Heart right ventricle (tissue), 16 donors: ENCODE measurements at places on chromosomes 4 and X.

DNA sequence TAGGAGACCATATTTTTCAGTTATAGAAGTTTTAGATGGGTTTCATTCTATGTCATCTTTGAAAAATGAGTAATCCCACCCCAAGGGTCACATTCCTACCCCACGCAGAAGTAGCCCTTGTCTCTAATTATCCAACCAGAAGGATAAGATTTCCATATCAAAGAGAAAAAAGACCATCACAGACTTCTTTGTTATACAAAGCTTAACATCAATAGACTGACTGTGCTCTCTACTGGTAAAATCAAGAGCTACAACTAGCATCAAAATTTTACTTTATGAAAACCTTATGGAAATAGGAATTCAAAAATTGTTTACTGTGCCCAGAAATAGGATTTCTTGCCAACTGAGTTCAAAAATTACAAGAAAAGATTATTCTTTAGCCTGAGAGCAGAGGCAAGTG, 24.9 kb downstream of the TNMD start:
- no peaks in the 10 kb centered on the region for H3K36me3 ChIP-seq
- no peaks in the 10 kb centered on the region for H3K27me3 ChIP-seq
- no peak overlapping the region for H3K4me3 ChIP-seq
- no peaks in the 10 kb centered on the region for H3K4me1 ChIP-seq

GRCh38 chrX:45697591-45697990, 496.9 kb upstream of the DIPK2B start:
- peaks cover 41% of the 10 kb centered on the region for H3K27me3 ChIP-seq
- no peak for DNase-seq
- no peak overlapping the region for H3K27ac ChIP-seq
- H3K4me1 ChIP-seq = no peaks in the 10 kb centered on the region

DNA sequence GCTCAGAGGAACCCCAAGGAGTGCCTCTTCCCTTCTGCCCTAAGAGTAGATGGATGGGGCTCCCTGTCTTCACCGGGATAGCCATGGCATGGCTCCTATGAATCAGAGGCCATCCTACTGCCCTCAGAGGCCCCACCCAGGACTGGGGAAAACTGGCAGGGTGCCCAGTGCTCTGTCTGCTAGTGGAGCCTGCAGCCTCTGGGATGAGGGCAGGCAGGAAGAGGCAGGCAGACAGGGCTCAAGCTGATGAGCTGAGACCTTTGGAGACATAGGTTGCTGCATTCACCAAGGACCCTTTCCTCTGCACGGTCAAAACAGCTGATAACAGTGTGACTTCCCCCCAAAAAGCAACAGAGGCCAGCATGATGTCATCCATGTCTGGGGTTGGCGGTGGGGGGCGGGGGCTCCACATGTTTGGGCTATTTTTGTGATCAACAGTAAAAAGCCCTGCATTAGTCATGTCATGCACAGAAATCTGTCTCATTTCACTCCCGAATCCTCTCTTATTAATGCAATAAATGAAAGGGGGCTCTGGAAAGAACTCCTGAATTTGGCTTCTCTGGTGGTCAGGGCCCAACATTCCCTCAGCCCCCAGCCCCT, 207.6 kb upstream of the MAMLD1 start:
- H3K4me1 ChIP-seq = no peaks in the 10 kb centered on the region
- H3K4me3 ChIP-seq = no peak overlapping the region
- peak; percentile 24 for DNase-seq

GRCh38 chrX:95903490-95903889, 781.2 kb upstream of the DIAPH2 start:
- H3K27ac ChIP-seq = no peak overlapping the region
- H3K4me1 ChIP-seq = no peaks in the 10 kb centered on the region
- H3K4me3 ChIP-seq = no peak overlapping the region
- no peaks in the 10 kb centered on the region for H3K36me3 ChIP-seq

DNA sequence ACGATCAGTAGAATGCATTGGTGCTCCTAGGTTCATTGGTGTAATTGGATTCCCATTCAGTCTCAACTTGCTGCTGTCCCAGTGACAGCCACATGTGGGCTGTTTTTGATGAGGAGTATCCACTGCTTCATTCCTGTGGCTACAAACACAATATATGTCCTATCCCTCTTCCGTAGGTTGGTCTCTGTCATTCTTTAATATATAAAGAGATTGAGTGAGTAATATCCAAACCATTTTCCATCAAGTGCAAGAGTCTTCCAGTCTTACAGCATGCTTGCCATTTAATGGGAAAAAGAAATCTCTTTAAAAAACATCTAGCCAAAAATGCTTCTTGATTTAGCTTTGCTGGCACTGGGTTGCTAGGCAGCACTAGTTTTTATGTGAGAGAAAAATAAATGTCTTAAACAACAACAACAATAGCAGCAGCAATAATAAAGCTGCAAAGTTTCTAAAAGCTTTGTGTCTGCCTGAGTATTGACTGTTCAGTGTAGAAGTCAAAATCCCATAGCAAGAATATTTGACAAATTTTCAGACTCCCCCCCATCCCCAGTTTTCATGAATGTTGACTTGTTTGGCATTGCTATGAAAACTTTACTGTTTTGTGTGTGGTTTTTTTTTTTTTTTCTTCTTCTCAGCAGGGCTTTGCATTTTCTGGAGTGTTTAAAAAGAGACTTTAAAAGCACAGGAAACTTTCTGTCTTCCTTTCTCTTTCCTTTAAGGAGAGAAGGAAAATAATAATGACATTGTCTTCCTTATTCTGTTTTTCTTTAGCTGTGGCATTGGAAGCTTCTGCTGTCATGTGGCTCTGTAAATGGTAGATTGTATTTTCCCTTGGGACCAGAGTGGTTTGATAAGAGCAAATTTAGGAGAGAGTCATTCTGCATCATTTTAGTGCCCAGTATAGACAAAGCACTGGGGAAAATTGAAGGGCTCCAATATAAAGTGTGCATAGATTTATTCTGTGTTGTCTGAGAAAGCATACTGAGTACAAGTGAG, 244.3 kb downstream of the ARHGAP10 start:
- no peak for DNase-seq
- peak overlapping the region; percentile 2 for H3K27ac ChIP-seq
- H3K4me1 ChIP-seq = no peaks in the 10 kb centered on the region
- H3K4me3 ChIP-seq = no peak overlapping the region

- peak overlapping the region; percentile 19 for H3K27ac ChIP-seq
- H3K36me3 ChIP-seq = no peaks in the 10 kb centered on the region
- H3K27me3 ChIP-seq = no peaks in the 10 kb centered on the region
- no peak for DNase-seq
- H3K4me3 ChIP-seq = no peak overlapping the region
Measured at GRCh38 chr4:87060957-87061356, 126.1 kb downstream of the AFF1 start.

- no peak overlapping the region for H3K27ac ChIP-seq
- no peaks in the 10 kb centered on the region for H3K36me3 ChIP-seq
- H3K4me3 ChIP-seq = no peak overlapping the region
- H3K27me3 ChIP-seq = no peaks in the 10 kb centered on the region
- H3K4me1 ChIP-seq = no peaks in the 10 kb centered on the region
- no peak for DNase-seq
Measured at GRCh38 chrX:24956828-24957227, 58.9 kb downstream of the ARX start.

- no peak overlapping the region for H3K4me3 ChIP-seq
- no peaks in the 10 kb centered on the region for H3K36me3 ChIP-seq
- DNase-seq = no peak
- no peaks in the 10 kb centered on the region for H3K4me1 ChIP-seq
- no peaks in the 10 kb centered on the region for H3K27me3 ChIP-seq
- H3K27ac ChIP-seq = no peak overlapping the region
Measured at GRCh38 chrX:15874672-15875071, 20.1 kb upstream of the AP1S2 start.

DNA sequence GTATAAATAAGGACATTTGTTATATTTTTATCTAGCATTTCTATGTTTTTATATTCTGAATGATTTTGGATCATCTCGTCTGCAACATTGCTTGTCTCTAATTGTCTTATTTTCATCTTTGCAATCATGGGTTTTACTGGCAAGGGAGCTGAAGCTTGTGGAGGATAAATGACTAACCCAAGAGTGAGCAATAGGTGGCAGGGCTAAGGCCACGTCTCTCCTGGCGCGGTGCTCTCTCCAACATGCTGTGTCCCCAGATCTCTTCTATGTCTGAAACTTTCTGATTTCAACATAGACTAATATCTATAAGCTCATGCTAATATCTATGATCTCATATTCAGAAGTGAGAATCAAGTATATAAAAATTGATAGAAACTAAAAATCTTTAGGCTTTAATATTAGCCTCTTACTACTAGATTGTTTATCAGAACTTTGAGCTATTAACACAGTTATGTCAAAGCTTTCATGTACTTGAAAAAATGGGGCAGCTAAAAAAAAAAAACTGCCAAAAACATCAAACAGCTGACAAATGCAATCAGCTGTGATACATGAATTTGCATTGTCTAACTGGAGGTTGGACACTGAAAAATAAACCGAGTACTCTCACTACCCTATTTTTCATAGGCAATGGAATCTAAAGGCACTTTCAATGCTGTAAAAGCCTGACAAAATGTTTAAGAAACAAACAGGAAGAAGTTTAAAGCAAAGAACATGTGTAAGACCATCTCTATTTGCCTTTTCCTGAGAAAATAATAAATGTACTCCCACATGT, 169.2 kb downstream of the TMA16 start:
- no peak overlapping the region for H3K27ac ChIP-seq
- H3K36me3 ChIP-seq = no peaks in the 10 kb centered on the region
- H3K27me3 ChIP-seq = no peaks in the 10 kb centered on the region
- no peaks in the 10 kb centered on the region for H3K4me1 ChIP-seq

DNA sequence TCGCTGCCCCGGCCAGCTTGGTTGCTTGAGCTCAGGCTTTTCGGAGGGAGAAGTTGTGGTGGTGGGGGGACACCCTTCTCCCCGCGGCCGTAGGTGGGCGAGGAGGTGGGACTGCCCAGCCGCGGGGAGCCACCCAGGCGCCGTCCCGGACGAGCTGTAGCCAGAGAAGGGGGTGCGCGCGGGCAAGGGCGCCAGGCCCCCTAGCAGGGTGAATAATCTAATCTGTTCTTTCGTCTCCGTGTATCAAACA, 3.1 kb downstream of the MID1IP1 start:
- peaks cover 27% of the 10 kb centered on the region for H3K4me1 ChIP-seq
- peak overlapping the region; percentile 70 for H3K4me3 ChIP-seq
- no peak for DNase-seq
- peak overlapping the region; percentile 96 for H3K27ac ChIP-seq

DNA sequence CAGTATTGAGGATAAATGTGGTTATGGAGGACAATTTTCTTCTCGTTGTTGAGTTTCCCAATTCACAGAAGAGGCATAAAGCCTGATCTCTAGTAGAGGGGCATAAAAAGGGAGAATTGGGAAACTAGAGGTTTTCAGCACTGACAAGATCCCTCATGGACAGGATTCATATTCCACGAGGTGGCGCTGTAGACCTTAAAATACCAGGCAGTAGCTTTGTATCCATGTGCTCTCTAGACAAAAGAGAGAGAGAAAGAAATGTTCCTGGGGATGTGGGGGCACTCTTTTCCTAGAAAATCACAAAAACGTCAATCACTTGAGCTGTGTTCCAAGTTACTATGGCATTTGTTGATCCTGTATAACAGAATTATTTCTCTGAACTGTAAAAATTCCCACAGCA, 128.3 kb downstream of the MAGEE1 start:
- no peaks in the 10 kb centered on the region for H3K36me3 ChIP-seq
- H3K27ac ChIP-seq = no peak overlapping the region
- no peak for DNase-seq
- H3K4me1 ChIP-seq = no peaks in the 10 kb centered on the region
- no peaks in the 10 kb centered on the region for H3K27me3 ChIP-seq

DNA sequence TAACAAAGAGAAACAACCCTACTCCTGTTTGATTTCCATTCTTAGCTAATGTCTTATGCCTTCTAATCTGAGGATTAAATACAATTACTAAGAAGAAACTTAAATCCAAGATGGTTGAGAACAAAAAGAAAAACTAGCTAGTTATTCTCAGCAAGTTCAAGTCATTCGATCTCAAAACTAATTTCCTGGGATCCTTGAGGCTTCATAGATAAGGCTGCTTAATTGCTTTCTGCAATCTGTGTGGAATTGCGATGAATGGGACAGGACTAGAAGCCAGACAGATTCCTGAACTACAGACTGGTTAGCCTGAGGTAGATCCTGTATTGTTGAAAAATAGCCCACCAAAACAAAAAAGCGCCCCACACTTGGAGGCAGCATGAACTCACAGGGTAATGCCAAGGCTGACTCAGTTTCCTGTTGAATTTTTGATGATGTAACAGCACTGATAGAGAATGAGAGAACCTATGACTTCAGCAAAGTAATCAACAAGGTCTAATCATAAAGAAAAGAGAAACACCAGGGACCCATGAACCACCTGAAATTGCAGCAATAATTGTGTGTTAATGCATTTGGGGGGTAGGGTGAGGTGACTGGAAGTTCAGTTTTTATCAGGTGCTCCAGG, 33.9 kb downstream of the KLHL15 start:
- peaks cover 76% of the 10 kb centered on the region for H3K27me3 ChIP-seq
- no peak for DNase-seq
- no peaks in the 10 kb centered on the region for H3K4me1 ChIP-seq
- no peak overlapping the region for H3K4me3 ChIP-seq
- H3K27ac ChIP-seq = no peak overlapping the region
- peaks cover 12% of the 10 kb centered on the region for H3K36me3 ChIP-seq

DNA sequence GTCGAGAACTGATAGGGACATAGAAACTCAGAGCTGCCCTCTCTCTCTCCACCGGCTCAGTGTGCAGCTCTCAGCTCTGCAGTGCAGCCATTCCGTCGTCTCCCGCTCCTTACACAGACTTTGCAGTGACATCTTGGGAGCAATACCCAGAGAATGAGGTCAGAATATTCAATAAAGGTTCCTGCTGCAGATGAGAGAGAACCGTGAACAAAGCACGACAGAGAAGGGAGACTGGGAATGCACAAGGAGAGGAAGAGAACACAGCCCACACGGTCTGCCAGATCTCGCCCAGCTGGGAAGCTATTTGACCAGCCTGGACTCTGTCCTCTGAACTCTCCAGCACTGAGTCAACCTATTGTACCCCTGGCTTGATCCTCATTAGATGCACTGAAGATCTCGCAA, 118.0 kb upstream of the PPARGC1A start:
- H3K4me1 ChIP-seq = no peaks in the 10 kb centered on the region
- no peak overlapping the region for H3K27ac ChIP-seq
- no peak overlapping the region for H3K4me3 ChIP-seq
- no peak for DNase-seq
- H3K27me3 ChIP-seq = no peaks in the 10 kb centered on the region

- no peaks in the 10 kb centered on the region for H3K27me3 ChIP-seq
- H3K4me3 ChIP-seq = no peak overlapping the region
- DNase-seq = no peak
- H3K4me1 ChIP-seq = no peaks in the 10 kb centered on the region
- no peak overlapping the region for H3K27ac ChIP-seq
Measured at GRCh38 chr4:147160908-147161513, 215.3 kb upstream of the TTC29 start.

DNA sequence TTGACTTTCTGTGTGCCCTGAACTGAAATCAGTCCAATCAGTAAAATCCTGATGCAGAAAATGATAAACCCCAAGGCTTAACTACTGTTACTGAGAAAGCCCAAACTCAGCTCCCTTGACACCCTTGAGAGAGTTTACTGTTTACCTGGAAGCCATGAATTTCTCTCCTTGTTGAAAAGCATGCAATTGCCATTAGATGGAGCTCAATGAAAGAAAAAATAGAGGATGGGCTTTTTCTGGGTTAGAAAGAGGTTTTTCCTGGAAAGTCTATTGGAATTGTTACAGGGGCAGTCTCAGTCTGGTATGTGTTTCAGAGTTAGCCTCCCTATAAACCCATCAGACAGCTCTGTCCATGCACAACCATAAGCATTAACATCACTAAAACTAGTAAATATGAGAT, 66.4 kb upstream of the C4orf54 start:
- H3K4me3 ChIP-seq = no peak overlapping the region
- no peaks in the 10 kb centered on the region for H3K27me3 ChIP-seq
- peaks cover 8% of the 10 kb centered on the region for H3K4me1 ChIP-seq
- no peak for DNase-seq
- H3K36me3 ChIP-seq = no peaks in the 10 kb centered on the region
